ENCODE measurements at places on chromosomes 1 and 21.

GRCh38 chr1:163357378-163357777, 35.6 kb downstream of the NUF2 start:
- DNase-seq: no peak

DNA sequence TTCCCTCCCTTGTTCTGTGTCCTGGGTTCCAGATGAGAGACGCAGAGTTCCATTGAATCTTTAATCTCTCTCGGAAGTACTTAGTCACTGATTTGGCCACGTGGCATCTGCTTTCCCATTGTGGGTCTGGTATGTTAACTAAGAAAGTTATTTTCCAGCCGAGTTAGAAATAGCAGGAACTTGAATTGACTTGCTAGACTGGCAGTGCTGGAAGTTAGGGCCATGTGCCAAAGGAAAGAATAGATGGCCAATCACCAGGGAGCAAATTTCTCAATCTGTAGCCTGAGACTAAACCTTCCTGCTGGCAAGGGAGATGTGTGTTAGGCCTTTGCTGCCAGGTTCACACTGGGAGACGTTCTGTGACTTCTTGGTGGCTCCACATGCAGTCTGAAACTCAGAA, 24.2 kb upstream of the SLFNL1 start:
- no peak for DNase-seq

DNA sequence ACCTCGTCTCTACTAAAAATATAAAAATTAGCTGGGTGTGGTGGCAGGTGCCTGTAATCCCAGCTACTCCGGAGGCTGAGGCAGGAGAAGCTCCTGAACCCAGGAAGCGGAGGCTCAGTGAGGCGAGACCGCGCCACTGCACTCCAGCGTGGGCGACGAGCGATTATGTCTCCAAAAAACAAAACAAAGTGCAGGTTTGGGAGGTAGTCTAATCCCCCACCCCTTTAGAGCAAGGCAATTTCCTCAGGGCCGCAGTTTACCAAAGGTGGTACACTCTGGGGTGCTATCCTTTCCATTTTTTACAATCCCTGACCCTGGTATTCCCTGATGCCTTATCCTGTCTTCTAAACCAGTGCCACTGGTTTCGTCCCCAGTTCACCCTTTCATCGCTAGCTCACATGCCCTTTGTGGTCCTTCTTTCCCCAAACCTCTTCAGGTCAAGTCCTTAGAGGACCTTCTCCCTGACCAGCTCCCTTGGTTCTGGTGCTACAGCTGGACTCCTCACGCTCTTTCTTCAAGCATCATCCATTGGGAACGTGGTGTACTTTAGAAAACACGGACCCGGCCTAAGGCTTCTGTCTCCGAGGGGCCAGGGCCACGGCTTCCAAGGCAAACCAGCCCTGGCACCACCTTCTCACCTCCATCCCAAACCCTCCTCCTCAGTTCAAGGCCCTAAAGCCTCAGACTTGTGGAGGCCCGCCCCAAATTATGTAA, 873 bp downstream of the IFT25 start:
- no peak for DNase-seq

GRCh38 chr21:14088391-14088790, 122.4 kb downstream of the LIPI start:
- no peak for DNase-seq

GRCh38 chr1:230788561-230789275, 41.5 kb downstream of the CAPN9 start:
- DNase-seq: no peak

DNA sequence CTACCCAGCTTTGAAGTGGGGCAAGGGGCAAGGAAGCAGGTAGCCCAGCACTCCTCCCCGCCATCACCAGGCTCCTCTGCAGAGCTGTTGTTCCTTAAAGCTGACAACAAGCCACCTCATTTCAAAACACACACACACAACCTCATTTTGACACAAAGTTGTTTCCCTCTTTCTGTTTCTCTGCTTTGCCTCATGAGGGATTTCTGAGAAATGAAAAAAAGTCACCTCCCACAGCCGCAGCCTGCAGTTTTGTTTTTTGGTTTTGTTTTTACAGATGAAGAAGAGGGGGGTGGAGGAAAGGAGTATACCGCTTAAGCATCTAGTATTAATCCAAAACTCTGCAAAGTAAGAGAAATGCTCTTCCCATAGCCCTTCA, 12.1 kb downstream of the MCL1 start:
- peak; percentile 88 for DNase-seq

- no peak for DNase-seq
Measured at GRCh38 chr1:163771637-163772036, 449.9 kb downstream of the NUF2 start.

DNA sequence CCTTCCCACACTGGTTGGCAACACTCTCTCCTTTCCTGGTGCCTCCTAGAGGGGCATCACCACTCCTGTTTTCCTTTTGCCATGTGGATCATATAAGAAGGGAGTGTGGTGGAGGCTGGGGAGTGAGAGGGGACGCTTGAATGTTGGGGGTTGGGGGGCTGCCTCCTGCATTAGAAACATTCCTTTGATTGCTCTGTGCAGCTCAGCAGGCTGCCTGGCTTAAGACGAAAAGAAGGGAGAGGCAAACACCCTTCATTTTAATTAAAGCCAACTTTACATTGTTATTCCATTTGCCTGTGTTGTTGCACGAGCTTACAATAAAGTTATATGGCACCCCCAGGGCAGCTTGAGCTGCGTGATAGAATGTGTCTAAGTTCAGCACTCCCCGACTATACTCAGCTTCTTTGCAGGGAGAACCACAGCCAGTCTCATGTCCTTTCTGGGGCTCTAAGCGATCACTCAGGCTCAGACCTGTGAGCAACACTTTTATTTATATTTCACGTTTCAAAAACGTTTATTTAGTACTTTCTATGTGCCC, 57.4 kb downstream of the FOXD2 start:
- no peak for DNase-seq

GRCh38 chr21:29258626-29259338, 39.9 kb upstream of the BACH1 start:
- no peak for DNase-seq

DNA sequence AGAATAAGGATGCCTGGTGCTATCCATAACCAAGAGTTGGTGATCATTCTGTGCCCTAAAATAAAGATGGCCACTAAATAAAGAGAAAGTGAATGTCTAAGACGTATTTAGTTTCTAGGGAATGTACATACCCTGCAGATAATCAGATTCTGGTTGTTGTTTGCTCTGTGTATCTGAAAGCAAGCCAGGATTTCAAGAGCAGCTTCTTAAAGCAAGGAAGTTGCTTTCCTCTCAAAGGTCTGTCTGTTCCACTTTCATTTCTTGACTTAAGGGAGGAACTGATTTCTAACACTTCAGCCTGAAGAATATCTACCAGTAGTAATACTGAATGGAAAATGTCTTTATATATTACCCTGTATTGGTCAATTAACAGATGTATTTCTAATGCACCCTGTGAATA, 88.8 kb downstream of the KIF1B start:
- no peak for DNase-seq

GRCh38 chr1:94468708-94469107, 50.5 kb downstream of the ABCD3 start:
- DNase-seq: no peak

GRCh38 chr1:236762410-236762809, 32.7 kb upstream of the MTR start:
- peak; percentile 4 for DNase-seq

DNA sequence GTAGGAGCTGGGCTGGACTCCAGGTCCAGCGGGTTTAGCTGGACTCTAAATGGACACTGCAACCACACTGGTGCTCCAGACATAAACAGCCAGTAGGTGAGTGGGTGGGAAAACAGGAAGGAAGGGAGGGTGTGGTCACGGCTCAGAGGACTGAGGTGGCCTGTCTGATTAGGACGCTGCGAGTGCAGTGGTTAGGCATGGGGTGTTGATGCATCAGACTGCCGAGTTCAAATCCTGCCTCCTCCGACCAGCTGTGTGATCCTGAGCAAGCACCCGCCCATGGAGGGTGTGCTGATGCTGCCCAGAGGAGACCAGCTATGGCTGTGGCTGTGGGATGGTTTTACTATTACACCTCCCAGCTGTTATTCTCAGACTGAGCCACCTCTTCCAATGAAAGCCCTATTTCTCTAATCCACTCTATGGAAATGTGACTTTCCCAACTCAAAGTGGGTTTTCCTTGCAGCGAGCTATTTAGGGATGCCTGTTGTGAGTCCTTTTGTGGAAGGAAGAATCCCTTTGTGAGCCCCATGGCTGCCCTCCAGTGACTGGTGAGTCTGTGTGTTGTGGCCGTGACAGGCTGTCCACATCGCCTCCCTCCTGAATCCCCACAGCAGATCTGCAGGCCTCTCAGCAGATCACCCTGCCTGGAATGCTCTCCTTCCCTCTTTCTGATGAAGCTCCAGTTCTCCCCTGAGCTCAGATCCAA, 56.6 kb upstream of the EDN2 start:
- no peak for DNase-seq

GRCh38 chr1:203122159-203122558, 5.4 kb upstream of the ADORA1 start:
- no peak for DNase-seq

DNA sequence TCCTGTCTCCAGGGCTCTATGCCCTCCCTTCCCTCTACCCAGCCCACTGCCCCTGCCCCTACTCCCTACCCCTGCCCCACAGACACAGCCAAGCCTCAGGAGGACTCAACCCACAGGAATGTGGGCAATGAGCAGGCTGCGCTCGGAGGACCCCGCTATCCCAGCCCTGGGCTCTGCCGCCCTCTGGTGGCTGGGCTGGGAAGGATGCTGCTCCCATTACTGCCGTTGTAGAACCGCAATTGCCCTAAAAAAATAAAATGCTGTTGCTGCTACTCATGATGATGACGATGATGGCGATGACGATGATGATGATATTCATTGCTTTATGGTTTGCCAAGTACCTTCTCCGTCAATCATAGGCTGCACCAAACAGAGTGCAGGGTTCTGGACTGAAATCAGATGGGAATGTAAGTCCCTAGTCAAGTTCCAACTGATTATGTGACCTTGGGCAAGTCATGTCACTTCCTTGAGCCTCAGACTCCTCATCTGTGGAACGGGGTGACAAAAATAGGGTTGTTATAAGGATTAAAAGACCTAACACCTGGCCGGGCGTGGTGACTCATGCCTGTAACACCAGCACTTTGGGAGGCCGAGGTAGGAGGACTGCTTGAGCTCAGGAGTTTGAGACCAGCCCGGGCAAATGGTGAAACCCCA, 24.6 kb downstream of the ARHGEF19 start:
- DNase-seq: peak; percentile 78

- DNase-seq: no peak
Measured at GRCh38 chr1:223208164-223209076, 65.4 kb upstream of the TLR5 start.

DNA sequence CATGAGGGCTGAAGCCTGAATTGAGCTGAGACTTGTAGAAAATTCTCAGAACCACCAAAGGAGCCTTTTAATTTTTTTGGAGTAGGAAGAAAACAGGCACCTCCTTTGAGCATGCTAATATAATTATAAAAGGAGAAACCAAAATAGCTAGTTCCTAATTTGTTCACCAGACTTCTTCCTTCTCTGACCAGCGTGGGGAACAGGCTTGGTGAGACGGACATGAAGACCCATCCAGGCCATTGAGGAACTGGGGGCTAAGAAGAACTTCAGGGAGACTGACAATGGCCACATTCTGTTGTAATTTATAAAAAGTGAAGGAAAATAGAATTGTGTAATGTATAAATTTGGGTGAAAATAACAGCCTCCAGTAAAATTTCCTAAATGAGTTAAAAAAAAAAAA, 62.6 kb downstream of the MAN1C1 start:
- no peak for DNase-seq

DNA sequence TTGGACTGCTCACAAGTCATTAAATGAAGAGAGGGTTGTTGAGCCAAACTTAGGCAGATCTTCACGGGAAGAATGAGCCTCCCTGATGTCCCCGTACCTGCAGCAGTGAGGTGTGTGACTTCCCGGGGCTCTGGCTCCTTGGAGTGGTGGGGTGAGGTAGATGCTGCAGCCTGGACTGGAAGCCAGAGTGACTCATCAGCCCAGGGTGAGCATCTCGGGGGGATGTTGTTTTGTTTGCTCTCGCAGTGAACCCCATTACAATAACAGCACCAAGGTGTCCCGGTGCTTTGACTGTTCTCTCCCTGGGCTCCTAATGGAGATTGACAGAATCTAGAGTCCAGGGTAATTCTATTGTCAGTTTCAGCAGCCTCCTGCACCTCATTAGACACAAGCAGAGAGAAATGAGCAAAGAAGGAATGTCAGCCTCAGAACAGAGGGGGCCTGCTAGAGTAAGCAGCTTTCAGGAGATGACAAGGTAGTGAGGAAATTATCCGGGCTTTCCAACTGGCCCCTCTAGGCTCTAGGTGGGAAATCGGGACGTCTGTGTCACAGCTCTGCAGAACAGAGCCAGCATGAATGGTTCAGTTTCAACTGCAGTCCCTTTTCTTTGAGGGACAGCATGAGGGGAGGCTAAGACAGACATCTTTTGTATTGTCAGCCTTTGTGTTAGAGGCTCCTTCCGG, 36.0 kb upstream of the LRRN2 start:
- no peak for DNase-seq

- no peak for DNase-seq
Measured at GRCh38 chr1:24047110-24047477, 64.8 kb downstream of the MYOM3 start.

DNA sequence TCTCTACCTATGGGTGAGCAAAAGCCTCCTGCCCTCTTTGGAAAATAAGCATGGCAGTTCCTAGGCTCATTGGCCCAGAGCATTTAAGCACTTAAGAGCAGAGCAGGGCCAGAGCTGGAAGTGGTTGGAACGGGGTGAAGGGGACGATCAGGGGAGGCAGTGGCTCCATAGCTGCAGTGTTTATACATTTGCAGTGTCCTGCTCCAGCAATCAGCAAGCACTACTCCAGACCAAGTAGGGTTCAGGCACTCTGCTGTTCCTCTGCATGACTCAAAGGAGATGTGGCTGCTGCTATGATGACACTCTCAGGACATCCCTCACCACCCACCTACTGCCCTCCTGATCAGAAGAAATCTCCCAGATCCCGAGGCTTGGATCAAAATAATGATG, 55.0 kb downstream of the TRABD2B start:
- no peak for DNase-seq

GRCh38 chr1:11600836-11601235, 53.4 kb downstream of the FBXO2 start:
- DNase-seq: no peak

GRCh38 chr1:5920201-5920600, 72.0 kb downstream of the NPHP4 start:
- DNase-seq: no peak

DNA sequence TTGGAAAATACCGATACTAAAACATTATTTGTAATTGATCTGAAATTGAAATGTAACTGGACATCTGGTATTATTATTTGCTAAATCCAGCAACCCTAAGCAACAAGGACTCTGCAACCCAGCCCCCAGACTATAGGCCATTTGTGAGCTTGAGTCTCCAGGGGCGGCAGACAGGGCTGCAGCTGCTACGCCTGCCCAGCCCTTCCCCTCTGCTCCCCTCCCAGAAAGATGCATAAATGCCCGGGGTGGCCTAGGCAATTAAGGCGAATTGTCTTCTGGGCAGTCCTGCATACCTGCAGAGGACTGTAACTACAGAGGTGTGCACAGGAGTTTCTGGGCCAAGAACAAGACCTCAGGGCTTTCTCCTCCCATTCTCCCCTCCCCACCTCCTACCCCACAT, 41.2 kb upstream of the LBR start:
- DNase-seq: no peak

GRCh38 chr1:21911205-21912001, 25.7 kb downstream of the HSPG2 start:
- no peak for DNase-seq

GRCh38 chr1:95582191-95582590, 348.2 kb downstream of the RWDD3 start:
- DNase-seq: no peak
